ENCODE measurements at places on chromosomes 7 and 10. TPM values are rescaled to one million over a fixed set of nuclear protein-coding genes. Genes with fewer than 3 reads are reported as not detected.

The AKR1C4 gene
- 0.13 TPM for total RNA-seq

The SEPHS1 gene
- 34.1 TPM for total RNA-seq

The FUOM gene
- total RNA-seq = 24.0 TPM

The SPDYE5 gene
- not detected for total RNA-seq

The FXYD4 gene
- not detected for total RNA-seq

The CRHR2 gene
- total RNA-seq = not detected

The AGBL3 gene
- 1.0 TPM for total RNA-seq

The NXPH1 gene
- not detected for total RNA-seq

The AMPH gene
- not detected for total RNA-seq

The C7orf33 gene
- total RNA-seq = not detected

The ODAD2 gene
- total RNA-seq = 0.26 TPM

The MYH16 gene
- total RNA-seq = 0.13 TPM

The NUTM2A gene
- total RNA-seq = 0.51 TPM

The DOCK1 gene
- total RNA-seq = 69.3 TPM

The TACC2 gene
- total RNA-seq = 3.4 TPM

The CLDN3 gene
- total RNA-seq = 0.26 TPM

The HOXA1 gene
- 1.0 TPM for total RNA-seq

The ASB10 gene
- not detected for total RNA-seq

The CPXM2 gene
- 0.26 TPM for total RNA-seq

The IGFBP1 gene
- total RNA-seq = not detected

The A1CF gene
- not detected for total RNA-seq

The ZNF775 gene
- 4.7 TPM for total RNA-seq

The THNSL1 gene
- total RNA-seq = 2.8 TPM

The NRAP gene
- total RNA-seq = not detected

The SYCE1 gene
- under 0.01 TPM for total RNA-seq

The CCDC172 gene
- not detected for total RNA-seq

The PON3 gene
- total RNA-seq = 0.13 TPM

The CLRN3 gene
- 0.13 TPM for total RNA-seq

The UCMA gene
- total RNA-seq = not detected

The TFPI2 gene
- total RNA-seq = 290 TPM

The NKX1-2 gene
- not detected for total RNA-seq

The ADAM12 gene
- total RNA-seq = 1.3 TPM

The CCDC146 gene
- 0.26 TPM for total RNA-seq

The MKI67 gene
- 15.4 TPM for total RNA-seq

The CNPY1 gene
- total RNA-seq = not detected

The MNX1 gene
- under 0.01 TPM for total RNA-seq

The GDF2 gene
- total RNA-seq = not detected

The SPOCK2 gene
- 1.9 TPM for total RNA-seq

The SEMA3E gene
- 0.26 TPM for total RNA-seq

The FANK1 gene
- total RNA-seq = 1.0 TPM

The UPK3BL1 gene
- 2.4 TPM for total RNA-seq

The WNT2 gene
- total RNA-seq = not detected

The TMEM176B gene
- total RNA-seq = not detected
